Nucleus accumbens (tissue), 56 donors: ENCODE measurements at places on chromosomes 16 and 17.

DNA sequence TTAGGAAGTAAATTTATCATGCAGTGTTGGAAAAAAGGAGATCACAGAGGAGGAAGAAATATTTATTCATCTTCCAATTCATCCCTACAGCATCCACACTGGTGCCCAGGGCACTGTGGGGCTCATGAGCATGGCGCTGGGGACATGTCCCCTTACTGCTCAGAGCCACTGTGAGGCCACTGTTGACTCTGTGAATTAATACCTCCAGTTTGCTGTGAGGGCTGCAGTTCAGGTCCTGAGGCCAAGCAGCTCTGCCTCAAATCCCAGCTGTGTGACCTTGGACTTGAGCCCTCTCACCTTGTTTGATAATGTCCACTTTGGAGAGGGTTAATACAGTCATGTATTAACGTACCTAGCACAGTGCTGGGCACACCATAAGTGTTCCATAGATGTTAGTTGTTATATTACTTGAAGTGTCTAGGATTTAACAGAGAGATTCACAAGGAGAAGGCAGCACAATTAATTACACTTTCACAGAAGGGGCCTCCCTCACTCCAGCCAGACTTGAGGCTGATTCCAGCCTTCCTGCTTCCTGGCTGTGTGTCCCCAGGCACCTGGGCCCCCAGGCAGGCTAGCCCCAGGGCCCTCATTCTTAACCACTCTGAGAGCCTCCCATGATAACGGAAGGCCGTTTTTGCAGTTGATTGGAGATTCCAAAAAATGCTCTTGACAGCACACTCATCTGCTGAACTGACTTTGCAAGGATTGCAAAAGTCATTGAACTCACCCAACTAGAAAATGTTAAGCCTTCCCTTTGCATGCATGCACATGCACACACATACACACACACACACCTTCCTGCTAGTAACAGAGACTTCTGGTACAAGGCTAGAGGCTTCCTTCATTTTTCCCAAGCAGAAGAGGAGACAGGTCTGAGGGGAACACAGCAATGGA lies 29.4 kb downstream of the KATNIP start:
- no peak for DNase-seq

DNA sequence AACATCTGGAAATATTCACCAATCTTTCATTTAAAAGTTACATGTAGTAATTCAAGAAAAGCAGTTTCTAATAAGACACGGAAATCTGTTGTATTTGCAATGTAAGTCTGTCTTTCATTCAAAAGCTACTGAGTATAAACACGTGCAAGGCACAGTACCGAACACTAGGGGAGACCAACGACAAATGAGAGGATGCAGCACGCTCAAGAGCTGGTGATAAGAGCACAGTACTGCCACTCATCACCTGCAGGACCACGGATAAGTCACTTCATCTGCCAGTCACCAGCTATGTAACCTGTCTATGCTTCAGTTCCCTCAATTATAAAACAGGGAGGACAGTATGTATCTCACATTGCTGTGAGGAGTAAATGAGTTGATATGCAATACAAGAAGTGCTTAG lies 67.1 kb downstream of the CLEC18A start:
- DNase-seq = no peak

- no peak for DNase-seq
Observed at GRCh38 chr16:12043953-12044352, 67.4 kb downstream of the SNX29 start.

DNA sequence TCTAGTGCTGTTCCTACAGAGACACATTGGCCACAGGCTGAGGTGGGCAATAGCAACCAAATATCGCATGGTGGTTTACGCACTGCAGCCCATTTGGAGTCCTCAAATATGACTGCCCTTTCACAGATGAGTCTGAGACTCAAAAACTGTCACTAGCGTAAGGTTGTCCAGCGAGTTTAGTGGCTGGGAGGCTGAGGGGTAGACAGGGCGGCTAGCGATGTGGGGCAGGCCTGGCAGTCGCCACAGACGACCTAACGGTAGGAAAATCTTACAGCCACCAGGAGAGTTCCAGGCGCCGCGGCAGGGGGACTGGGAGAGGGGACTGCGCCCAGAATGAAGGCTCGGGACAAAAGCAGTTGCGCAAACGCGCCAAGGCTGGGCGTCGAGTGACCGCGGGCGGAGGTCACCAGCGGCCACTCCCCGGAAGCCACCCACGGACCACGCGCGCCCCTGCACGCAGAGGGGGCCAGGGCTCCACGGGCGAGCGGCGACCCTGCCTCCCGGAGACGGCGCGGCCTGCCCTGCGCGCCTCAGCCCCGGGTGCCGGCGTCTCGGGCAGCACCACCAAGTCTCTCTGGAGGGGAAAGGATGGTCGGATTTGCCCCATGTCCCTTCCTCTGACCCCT lies 699 bp upstream of the MAP1LC3B start:
- DNase-seq = no peak

- no peak for DNase-seq
Observed at GRCh38 chr16:85389679-85390470, 223.2 kb upstream of the GSE1 start.

DNA sequence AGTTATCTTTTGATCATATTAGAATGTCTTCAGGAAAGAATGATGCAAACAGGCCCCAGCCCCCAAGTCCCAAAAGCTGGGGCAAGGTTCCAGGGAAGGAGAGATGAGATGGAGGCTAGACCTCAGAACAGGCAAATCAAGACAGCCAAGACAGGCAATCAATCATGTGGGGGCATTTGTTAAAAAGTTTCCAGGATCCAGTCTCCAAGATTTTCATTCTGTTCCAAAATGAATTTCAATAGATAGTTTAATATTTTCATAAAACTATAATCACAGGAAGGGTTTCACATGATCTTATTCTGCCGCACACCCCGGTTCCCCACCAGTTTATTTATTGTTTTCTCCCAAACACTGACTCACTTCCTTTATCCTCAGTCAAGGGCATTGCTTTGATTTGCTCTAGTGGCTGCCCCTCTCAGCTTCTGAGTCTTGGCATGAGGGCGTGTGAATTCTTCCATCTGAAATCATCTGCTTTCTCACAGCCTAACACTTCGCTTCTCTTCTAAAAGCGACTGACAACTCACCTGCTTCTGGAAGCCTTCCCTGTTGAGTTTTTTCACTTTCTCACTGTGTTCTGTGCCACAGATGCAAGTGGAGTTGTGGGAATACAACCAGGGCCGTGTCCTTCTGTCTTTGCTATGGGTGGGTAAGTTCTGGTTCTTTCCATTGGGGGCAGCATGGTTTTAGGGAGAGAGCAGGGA lies 12.2 kb upstream of the TERF2 start:
- no peak for DNase-seq

- DNase-seq = no peak
Observed at GRCh38 chr16:27880287-27880686, 183.2 kb downstream of the GSG1L start.

DNA sequence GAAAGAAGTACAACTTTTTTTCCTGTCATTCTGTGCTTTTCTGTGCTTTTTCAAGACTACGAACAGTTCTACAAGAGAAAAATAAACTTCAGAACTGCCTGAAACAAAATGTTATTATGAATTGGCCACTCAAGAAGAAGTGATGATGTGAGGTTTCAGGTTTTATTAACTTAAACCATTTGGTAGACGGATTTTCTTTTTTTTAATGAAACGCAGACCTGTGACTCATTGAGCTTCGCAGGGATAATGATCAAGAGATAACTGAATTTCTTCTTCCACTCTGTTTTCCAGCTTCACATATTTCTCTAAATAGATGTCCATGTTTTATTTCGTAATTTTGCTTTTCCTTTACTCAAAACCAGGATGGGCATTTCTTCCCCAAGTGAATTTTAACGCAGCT lies 32.7 kb downstream of the AIPL1 start:
- no peak for DNase-seq

DNA sequence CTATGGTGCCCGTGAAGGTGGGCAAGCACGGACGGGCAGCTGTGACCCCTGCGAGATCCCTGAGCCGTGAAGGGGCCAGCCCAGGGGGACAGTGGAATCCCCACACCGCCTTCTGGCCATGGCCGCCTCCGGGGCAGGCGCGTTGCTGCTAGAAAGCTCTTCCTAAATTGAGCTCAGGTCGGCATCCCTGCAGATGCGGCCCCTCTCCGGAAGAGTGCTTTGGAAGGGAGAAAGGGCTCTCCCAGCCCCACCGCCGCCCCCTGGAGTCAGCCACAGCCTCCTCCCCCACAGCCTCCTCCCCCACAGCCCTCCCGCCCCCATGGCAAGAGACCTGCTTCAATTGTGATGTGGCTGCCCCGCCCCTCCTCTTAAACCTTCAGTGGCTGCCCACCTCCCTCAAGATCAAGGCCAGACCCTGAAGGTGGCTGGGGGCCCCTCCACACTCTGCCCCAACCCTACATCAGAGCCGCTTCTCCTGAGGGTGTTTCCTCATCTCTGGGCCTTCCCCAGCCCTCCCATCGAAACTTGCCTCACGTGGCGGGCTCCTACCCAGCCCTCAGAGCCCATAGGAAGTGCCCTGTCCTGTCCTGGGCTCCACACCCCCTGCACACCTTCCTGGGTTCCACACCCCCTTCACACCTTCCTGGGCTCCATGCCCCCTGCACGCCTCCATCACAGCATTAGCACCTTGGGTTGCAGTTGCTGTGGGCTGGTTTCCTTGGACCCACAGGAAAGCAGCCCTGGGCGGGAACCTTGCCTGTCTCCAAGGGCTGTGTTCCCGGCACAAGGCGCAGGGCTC lies 5.5 kb upstream of the CBFA2T3 start:
- no peak for DNase-seq

- no peak for DNase-seq
Observed at GRCh38 chr17:57744195-57745170, 616 bp downstream of the CCDC182 start.

DNA sequence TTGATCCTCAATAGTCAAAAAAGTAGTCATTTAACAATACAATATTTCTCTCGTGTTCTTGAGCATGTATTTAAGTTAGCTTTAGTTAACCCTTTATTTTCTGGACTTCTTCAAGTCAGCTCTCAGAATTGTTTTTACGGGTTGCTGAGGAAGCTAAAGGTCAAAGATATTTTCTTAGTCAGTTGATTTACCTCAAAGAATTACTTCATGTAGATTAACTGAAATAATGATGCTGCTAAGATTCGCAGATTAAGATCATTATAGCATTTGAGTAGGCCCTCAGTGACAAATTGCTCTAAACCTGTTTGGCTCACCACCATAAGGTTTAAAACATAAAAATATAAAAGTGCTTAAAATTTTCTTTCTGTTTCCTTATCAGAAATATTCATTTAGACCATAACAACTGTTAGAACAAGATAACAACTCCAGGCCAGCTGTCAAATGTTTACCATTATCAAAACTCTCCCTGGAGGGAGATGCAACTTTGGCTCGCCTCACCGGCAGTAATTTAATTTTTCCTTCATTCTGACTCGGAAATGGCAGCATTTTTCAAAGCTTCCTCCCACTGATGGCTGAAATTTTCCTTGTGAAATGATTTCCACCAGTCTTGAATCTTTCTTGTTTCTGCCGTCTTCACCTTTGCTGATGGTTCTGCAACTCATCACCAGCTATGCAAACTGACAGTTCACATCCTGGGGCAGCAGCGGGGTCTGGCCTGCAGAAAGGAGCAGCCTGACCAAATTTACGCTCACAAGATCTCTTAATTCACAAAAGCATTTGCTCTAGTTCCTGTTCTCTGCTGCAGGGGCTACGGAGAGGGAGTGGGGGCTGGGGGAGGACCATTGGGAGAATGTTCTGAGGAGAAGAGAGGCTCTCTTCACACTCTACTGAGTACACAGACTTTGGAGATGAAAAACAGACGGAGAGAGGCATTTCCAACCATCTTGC lies 254.8 kb upstream of the TBX2 start:
- DNase-seq = no peak

DNA sequence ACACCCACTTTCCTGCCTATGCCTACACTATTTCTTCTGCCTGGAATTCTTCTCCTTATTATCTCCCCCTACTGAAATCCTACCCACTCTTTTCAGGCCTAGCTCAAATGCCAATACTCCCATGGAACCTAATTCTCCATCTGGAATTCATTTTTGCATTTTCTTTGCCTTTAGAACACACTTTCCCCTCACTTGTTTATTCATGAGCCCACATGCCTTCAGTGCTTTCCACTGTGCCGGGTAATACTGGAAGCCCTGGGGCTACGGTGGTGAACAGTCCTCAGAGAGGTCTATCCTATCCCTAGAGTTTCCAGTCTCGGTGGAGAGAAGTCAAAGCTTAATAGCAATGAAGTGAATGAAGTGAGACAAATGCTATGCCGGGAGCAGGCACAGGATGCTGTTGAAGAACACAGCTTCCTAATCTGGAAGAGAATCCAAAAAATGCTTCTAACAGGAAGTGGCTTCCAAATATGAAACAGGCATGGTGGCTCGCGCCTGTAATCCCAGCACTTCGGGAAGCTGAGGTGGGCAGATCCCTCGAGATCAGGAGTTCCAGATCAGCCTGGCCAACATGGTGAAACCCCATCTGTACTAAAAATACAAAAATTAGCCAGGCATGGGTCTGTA lies 322.4 kb downstream of the GRIN2A start:
- DNase-seq = no peak

DNA sequence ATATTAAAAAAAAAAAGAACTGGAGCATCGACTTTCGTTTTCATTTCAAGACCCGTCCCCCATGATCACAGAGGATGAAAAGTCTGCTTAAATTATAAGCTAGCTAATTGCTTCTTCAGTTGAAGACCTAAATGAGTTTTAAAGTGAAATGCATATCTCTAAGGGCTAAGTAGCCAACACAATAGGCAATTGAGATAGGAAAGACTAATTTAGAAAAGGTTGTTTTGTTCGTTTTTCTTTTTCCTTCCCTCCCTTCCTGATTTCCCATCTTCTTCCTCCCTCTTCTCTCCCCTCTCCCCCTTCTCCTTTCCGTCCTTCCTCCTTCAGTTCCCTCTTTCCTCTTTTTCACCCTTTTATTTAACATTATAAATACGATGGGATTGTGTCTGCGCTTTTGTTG lies 377.2 kb downstream of the WWOX start:
- no peak for DNase-seq

- DNase-seq = no peak
Observed at GRCh38 chr16:89924297-89924924, 1.3 kb downstream of the TUBB3 start.

GRCh38 chr16:81894592-81894991 lies 115.5 kb downstream of the PLCG2 start:
- DNase-seq = no peak

DNA sequence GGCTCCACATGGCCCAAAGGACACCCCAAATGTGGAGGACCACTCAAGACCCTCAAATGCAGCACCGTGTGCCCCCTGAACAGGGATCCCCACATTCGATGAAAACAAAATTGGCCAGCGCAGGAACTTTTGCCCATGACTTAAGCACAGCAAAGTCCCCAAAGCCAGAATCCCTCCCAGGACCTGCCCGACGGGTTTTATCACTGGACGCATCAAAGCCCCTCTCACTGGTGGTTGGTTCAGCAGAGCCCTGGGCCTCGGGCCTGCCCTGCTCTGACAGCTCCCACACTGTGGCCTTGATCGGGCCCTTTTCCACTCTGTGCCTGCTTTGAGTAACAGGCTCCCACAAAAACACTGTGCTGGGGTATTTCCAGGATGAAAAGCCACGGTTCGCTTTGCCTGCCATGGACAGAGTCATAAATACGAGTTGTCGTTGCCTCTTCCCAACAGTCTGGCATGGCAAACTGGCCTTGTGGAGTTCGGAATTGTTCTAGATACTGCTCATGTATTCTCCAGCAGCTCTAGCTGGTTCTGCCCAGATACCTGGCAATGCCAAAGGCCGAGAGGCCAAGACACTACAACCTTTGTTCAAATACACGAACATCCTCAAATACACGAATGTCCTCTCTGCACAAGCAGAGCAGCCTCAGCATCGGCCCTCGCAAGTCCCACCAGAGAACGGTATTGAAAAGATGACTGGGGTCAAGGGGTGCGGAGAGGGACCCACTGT lies 46.4 kb downstream of the TBC1D16 start:
- no peak for DNase-seq

GRCh38 chr17:76107509-76107908 lies 3.9 kb upstream of the EXOC7 start:
- DNase-seq = no peak
